NCI-H526 treated with DMSO at 0.1 percent for 48 hours (cell line): ENCODE measurements at places on chromosomes 11 and 22.

- DNase-seq: no peak
Measured at GRCh38 chr11:119521551-119521950, 98.6 kb upstream of the THY1 start.

GRCh38 chr11:2651054-2651617 lies 48.7 kb downstream of the KCNQ1OT1 start:
- no peak for DNase-seq

DNA sequence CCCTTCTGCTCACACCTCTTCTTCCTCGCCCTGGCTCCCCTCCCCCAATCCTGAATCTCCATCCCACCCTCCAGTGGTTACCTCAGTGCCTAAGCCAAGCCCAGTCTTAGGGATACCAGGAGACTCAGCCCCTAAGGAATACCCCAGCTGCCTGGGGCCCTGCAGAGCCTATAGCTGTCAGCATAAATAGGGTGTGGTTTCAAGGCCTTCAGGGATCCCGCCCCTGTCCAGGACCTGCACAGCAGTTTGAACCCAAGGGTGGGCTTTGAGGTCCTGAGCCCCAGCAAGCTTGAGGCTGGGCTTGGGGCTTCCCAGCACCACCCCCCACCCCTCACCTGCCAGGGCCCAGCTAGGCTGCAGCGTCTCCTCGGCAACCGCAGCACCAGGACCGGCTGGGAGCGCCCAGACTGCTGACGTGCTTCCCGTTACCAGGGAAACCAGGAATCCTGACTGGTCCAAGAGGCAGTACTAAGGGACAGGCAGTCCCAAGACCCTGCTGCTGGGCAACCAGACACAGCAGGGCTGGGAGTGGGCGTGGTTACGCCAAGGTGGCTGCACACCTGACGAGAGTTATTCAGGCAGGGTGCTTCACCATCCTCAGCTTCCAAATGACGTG lies 13.7 kb downstream of the APBB1 start:
- DNase-seq: no peak

GRCh38 chr22:33044112-33044511 lies 14.1 kb downstream of the SYN3 start:
- no peak for DNase-seq

- DNase-seq: no peak
Measured at GRCh38 chr22:41660416-41660815, 28.3 kb downstream of the SNU13 start.
